ENCODE measurements at places on chromosomes 12 and 14.
A peak's percentile ranks its signal among the peaks of the same experiment; 100 is the strongest.

DNA sequence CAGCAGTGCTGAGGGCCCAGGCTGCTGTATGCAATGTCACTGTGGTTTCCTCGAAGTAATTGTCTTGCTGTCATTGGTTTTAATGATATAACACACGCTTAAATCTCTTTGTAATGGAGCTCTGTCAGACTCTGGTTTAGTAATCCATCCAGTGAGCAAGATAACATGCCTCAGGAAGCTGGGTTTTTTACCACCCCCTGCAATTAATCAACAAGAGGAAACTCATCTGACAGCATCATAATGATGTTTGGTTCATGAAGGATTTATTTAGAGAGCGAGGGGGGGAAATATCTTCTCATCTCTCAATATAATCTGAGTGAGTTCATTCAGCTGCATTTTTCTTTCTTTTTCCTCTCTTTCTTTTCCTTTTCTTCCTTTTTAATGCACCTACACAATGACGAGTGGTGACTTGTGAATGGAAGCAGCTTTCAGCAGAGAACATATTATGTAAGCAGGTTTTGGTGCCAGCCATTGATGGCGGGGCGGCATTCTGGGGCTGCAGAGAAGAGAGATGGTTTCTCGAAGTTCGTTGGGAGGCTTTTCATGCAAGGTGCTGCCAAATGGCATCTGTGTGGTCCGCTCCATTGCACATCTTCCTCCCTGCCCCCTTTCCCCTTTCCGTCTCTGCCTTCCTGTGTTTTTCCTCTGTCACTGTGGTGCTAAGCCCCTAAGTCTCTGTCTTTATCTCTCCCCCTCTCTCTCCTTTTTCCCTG, 6.7 kb downstream of the RPH3A start:
- peak; percentile 72 for DNase-seq

DNA sequence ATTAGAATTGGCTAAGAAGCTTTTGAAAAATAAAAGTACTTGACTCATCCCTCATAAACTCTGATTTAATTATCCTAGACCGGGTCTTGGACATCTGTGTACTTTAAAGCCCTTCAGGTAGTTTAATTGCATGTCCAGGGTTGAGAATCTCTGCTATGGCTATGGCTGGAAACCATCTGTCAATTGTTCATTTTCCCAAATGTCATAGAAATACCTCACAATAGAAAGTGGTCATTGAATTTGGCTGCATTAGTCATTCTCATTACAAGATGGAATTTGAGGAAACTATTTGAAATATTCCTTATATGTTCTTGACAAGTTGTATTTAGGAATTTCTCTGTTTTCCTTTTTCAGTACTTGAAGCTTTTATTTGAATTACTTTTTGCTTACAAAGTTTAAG, 111.3 kb downstream of the TSHR start:
- no peak for DNase-seq

GRCh38 chr14:98633380-98633779, 638.6 kb downstream of the BCL11B start:
- no peak for DNase-seq

DNA sequence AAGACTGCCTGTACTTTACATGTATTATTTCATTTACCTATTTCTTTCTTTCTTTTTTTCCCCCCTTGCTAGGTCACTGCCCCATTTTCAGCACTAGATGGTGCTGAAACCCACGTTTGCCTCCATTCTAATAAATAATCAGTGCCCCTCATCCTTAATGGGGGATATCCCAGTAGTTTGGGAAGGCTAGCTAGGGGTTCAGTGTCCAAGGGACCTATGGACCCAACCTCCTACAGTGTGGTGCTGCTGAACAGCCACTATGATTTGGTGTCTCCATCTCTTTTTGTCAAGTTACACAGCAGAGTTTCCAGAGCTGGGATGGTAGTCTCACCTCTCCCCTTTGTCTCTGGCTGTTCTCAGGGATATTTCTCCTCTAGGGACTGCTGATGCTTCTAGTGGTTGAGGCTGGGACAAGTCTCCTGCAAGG, 6.5 kb upstream of the HCFC2 start:
- peak; percentile 36 for DNase-seq

- no peak for DNase-seq
These were observed 399.0 kb downstream of the NAV3 start for GRCh38 chr12:78229591-78230101.

DNA sequence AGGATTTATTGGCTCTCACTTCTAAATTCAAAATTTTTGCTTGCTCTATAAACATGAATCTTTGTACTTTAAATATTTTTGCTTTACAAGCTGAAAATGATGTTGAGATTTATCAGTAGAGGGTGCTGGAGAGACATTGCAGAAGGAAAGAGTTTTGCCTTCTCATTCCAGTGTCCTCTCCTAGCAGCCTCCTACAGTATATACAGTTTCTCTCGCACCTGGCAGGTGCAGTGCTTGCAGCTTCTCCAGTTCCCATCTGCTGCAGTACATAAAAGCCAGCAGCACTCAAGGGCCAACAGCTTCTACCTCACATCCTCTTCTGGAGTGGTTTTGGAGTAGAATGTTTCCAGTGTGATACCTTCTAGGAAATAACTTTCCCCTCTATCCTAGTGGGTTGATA, 601.8 kb upstream of the ATXN7L3B start:
- no peak for DNase-seq

DNA sequence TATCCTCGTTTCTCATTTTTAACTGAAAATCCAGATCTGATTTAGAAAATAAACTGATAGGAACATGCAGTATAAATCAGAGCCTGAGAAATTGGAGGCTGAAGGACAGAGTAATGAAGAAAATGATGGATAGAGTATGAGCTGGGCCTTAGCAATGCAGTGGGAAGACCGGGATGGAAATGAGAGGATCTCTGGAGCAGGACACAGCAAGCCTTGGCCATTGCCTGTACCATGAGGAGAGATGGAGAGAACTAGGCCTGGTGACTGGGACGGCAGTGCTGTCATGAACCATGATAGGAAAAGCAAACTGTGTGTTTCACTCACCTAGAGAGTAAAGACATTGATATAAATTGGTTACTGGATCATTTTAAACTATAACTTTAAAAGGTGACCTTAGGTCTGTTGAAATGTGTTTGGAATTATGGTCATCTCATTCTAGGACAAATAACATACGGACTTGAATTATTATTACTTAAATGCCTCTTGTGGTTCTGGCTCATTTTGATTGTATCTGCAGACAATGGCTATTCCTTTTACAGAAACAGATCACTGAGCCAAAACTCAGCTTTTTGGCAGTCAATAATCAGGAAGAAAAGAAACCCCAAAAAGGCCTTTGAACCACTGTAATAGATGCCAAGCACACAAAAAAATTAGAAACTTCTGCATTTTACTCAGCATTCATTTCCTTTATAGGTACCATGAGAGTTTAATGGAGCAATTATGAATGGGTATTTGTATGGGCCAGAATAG, 251.9 kb upstream of the PRKD1 start:
- no peak for DNase-seq
